Activated gamma-delta T cell treated with anti-CD3 and anti-CD28 coated beads, Interleukin-2, amount 50 U/mL, for 16 hours (primary cell): ENCODE measurements at places on chromosomes 13 and 19.

GRCh38 chr13:98918771-98919170 lies 59.1 kb downstream of the DOCK9 start:
- no peak for DNase-seq

DNA sequence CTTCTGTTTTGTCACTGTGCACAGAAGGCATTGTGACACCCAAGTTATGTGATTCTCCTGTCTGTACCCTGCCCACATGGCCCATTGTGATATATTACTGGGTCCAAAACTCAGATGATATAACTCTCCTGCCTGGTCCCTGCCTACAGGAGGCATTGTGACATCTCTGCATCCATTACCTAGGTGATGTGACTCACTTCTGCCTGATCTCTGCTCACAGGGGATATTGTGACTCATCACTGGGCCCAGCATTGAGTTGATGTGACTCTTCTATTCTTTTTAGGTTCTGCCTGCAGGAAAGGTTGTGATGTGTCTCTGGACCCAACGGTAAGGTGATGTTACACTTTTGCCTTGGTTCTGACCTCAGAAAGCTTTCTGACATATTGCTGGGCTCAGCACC lies 67.9 kb upstream of the ZNF724 start:
- no peak for DNase-seq

DNA sequence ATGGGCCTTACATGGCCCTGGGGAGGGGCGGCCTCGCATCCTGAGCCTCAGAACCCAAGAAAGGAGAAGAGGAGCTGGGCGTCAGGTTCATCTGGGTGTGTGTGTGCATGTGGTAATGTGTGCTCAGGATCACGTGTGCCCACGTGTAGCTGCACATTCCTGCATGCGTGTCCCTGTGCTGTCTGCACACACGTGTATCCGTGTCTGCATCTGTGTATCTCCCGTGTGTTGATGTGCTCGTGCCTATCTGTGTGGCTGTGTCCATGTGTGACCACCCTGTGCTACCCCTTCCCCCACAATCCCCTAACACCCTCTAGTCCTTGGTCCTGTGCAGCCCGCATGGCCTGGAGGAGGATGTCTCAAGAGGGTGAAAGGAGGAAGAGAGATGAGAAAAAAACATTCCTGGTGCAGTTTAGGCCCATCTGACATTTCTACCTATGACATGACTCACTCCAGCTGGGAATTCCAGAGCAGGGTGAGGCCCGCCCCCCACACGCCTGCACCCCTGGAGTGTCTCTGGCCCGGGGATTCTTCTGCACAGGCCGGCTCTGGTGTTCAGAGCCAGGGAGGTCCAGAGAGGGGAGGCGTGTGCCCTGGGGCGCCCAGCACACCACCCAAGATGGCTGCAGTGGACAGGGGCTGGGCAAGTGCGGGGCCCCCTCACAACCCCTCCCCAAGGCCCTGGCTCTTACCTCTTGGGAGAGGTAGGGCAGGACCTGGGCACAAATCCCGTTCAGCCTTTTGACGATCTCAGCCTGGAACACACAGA lies 7.1 kb downstream of the TLE5 start:
- DNase-seq = no peak

GRCh38 chr13:49821216-49822009 lies 28.9 kb upstream of the KPNA3 start:
- DNase-seq = no peak

GRCh38 chr13:78476910-78477309 lies 126.4 kb downstream of the POU4F1 start:
- DNase-seq = no peak

DNA sequence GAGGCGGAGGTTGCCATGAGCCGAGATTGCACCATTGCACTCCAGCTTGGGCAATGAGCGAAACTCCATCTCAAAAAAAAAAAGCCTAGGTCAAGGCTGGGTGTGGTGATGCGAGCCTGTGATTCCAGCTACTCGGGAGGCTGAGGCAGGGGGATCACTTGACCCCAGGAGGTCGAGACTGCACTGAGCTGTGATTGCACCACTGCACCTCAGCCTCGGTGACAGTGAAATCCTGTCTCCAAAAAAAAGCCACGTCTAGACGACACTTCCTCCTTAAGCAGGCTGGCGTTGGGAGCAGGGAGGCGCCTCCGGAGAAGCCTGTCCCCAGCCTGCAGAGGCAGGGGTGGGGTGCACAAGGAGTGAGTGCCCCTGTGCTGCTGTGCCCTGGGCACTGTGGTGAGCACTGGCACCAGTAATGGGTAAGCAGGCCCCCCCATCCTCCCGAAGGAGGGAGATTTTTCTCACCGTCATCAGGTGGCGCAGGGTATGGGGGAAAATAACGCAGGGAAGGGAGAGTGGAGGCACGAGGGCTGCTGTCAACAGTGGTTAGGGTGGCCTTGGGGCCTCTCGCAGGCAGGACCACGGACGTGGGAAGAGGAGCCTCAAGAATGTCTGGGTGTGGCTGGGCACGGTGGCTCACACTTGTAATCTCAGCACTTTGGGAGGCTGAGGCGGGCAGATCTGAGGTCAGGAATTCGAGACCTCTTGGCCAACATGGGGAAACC lies 706 bp downstream of the P2RY11 start:
- peak; percentile 57 for DNase-seq

DNA sequence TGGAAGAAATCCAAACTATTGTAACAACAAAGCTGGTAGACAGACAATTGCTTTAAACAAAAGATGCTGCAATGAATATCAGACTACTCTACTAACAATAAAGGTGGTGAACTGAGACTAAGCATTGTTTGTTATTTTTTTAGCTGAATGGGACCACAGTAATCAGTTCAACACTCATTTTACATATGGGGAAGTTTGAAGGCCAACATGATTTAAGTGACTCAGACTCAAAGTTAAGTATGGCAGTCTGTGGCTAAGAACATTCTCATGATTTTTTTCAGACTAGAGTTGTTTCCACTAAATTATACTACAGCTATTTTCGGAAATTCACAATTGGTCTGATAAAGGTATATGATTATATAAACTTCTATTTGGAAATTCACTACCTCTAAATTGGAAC lies 10.4 kb downstream of the EXOSC8 start:
- DNase-seq = no peak

DNA sequence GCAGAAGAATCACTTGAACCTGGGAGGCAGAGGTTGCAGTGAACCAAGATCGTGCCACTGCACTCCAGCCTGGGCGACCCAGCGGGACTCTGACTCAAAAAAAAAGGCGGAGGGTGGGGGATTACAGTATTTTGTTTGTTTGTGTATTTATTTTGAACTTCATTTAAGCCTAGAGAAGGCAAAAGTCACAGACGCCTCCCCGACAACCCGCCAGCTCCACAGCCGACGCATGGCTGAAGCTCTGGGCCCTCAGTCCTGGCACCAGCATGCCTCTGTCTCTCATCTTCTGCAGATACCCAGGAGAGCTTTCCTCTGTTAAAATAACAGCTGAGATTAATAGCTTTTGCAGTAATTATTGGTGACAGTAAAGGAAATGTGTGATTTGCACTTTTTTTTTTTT lies 17.2 kb upstream of the PDCD5 start:
- DNase-seq = no peak

GRCh38 chr19:40609561-40610395 lies 8.6 kb downstream of the LTBP4 start:
- DNase-seq = peak; percentile 77

DNA sequence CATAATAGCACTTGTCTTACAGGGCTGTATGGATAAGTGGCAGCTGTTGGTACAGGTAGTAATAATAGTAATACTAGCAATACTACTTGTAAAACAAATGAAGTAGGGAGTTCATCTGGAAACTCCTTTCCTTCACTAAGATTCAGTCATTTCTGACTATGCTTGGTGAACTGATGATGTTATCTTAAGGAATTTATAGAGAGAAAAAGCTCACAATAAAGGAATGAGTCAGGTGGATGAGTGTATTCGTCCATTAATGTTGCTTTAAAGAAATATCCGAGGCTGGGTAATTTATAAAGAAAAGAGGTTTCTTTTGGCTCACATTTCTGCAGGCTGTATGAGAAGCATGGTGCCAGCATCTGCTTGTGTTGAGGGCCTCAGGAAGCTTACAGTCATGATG lies 477.3 kb downstream of the KLF12 start:
- no peak for DNase-seq

- peak; percentile 82 for DNase-seq
Observed at GRCh38 chr19:16371540-16371986, 46.9 kb downstream of the KLF2 start.

DNA sequence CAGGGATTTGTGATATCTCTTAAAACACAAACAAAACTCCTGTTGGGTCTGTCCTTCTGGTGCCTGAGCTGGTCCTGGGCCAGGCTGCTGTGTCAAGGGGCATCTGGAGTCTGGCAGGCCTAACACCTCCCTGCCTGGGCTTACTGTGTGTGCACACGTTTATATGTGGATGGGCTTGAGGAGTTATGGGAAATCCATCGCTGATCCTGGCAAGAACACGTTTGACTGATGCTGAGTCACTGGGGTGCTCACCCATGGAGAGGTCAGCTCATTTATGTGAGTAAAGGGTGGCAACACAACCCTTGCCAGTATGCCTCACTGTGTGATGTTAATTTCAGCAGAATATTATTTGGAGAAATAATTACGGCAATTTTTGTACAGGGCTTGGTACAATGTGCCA lies 44.5 kb upstream of the PCDH8 start:
- no peak for DNase-seq

DNA sequence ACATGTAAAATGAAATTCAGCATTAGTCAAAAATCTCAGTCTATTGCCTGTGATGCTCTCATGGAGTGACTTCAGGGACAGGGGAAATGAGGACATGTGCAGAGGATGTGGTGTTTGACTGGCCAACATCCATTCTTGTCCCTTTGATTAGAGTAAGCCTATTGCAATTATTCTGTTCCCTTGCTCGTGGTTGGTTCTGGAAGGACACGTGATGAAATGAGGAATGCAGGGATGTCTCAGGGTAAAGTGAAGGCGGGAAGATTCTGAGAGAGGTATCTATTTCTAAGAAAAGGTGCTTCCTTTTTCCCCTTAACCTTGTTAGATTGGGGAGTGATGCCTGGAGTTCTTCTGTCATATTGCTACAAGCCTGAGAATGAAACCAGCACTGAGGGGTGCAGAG lies 37.1 kb upstream of the CNMD start:
- no peak for DNase-seq

DNA sequence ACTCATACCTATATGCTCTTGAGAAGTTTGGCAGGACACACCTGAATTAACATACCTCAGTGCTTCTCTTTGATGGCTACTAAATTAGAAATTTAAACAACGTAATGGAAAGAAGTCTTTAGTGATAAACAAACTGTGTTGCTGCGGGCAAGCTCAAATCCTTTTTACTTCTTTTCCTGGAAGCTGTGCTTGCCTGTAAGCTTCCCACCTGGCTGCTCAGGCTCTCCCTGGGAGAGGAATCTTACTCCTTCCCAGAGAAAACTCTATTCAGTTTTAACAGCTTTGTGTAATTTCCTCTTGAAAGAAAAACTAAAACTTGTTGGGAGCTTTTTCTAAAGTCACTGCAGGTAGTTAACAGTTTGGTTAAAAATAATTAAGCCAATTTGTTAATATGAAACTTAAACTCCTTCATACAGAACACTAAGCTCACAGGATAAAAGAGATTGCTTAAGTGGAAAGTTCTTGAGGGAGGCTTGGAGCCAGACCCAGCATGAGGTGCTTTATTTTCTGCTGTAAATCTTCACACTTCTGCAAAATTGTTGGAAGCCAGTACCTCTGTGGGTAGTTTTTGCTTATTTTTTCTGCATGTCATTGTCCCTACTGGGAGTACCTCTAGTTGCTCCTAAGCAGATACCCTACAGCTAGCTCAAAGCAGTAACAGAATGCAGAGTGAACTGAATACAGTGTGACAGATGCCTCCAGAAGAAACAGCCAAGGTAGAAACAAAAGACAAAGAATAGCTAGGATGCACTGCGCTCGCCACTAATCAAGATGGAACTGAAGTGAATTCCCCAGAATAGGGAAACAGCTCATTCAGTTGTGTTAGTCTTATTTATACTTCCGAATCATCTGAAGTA lies 1253.0 kb downstream of the PCDH17 start:
- no peak for DNase-seq

- DNase-seq = no peak
Observed at GRCh38 chr13:93872376-93872775, 607.1 kb downstream of the DCT start.

GRCh38 chr13:20960663-20961309 lies 58.2 kb upstream of the XPO4 start:
- no peak for DNase-seq

DNA sequence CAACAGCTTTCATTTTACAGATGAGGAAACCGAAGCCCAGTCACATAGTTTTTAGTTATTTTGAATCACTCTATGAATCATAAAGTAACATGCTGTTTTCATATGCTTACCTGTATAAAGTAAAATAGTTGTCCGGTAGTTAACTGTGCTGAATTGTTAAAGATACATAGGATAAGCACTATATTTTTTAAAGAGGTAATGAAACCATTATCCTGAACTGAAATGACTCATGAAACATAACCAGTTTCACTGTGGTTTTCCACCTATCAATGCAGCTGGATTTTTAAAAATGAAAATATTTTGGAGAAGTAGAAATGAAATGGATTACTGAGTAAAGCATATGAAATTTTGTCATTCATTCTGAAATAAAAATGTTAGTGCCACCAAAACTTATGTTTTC lies 655.0 kb downstream of the OLFM4 start:
- DNase-seq = no peak

GRCh38 chr19:16618248-16618647 lies 9.8 kb downstream of the MED26 start:
- no peak for DNase-seq

- DNase-seq = no peak
Observed at GRCh38 chr13:35927567-35928021, 203.6 kb downstream of the DCLK1 start.

DNA sequence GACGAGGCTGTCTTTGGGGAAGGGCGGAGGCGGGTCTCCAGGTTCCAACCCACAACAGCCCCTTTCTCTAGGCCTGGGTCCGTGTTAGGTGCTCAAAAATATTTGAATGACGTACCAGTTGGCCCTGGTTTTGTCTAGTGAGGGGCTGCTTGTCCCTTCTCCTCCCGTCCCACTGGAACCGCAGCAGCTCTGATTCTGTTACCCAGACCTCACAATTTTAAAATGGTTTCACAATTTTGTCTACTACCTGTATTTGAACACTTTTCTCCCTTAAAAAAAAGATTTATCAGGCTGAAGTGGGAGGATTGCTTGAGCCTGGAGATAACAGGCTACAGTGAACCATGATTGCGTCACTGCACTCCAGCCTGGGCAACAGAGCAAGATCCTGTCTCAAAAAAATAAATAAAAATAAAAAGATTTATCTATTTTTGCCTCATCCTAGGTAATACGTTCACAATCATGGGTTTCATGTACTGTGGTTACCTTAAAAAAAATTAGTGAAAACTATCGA lies 1.3 kb upstream of the IRF2BP1 start:
- no peak for DNase-seq

GRCh38 chr19:5032101-5032967 lies 63.4 kb downstream of the KDM4B start:
- no peak for DNase-seq

DNA sequence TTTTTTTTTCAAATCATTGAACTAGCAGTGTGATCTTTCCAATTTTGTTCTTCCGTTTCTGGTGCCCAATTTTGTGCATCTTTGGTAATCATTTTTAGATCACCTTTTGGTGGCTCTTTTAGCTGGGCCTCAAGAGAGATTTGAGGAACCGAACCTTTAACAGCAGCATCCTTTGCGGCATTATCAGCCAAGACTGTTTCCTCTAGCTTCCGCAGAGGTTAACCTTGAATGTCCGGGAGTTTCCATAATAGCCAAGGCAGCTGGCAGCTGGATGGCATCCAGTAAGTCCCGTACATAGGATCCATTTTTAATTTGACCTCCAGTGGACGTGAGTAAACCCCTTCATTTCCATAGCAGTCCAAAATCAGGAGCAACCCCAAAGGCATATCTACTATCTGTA lies 9.6 kb downstream of the IRGC start:
- no peak for DNase-seq
